ENCODE measurements at places on chromosomes 7 and 10.

GRCh38 chr7:43576241-43576640, 6.7 kb upstream of the STK17A start:
- DNase-seq = no peak
- H3K4me1 ChIP-seq = peaks cover 16% of the 10 kb centered on the region
- H3K27me3 ChIP-seq = no peaks in the 10 kb centered on the region
- H3K36me3 ChIP-seq = no peaks in the 10 kb centered on the region
- H3K4me3 ChIP-seq = no peak overlapping the region

DNA sequence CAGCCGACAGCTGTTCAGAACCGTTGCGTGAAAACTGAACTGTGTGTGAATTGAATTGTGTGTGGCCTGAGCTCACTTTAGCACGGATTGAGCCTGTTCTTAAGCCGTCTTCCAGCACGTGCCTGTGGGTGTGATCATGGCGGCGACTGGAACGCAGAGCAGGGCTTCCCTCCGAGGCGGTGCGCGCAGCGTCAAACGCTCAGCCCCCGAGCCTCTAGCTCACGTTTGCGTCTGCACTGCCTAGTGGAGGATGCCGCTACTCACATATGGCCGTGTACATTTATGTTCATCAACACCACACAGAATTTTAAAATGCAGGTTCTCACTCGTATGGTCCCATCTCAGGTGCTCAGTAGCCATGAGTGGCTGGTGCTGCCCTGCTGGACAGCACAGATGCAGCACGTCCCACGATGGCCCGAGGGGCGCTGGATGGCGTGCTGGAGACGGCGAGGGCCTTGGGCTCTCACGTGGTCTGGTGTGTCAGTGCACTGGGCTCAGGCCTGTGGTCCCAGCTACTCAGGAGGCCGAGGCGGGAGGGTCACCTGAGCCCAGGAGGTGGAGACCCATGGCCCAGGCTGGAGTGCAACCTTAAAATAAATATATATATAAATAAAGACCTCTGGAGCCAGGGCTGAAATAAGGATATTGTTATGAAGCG, 22.0 kb downstream of the SUN1 start:
- H3K4me1 ChIP-seq = no peaks in the 10 kb centered on the region
- H3K27ac ChIP-seq = no peak overlapping the region
- no peak overlapping the region for H3K4me3 ChIP-seq
- H3K36me3 ChIP-seq = peaks cover 67% of the 10 kb centered on the region
- no peaks in the 10 kb centered on the region for H3K27me3 ChIP-seq

DNA sequence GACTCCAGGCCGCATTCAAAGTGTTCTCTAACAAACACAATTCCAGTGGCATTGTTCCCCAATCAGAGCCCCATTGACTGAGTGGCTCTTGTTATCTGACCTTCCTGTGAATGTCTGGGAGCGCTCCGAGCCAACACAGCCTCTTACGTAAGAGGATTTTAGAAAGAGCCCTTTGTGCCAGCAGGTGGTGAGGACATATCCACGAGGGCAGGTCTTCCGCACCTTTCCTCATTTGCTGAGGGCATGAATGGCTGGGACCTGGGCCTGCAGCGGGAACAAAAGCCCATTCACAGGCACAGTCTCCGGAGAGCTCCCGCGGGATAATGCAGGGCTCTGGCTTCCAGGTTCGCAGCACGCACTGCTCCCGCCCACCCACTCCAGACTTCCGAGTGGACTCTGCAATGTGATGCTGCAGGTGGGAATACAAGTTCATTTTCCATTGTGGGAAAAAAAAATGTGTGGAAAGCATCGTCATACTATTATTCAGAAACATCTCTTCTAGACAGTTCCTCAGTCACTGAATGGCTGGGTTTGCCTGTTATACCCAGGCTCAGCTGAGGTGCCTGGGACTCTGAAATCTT, 295.0 kb upstream of the IGFBP3 start:
- DNase-seq = no peak
- no peak overlapping the region for H3K4me3 ChIP-seq
- H3K27ac ChIP-seq = no peak overlapping the region
- H3K4me1 ChIP-seq = no peaks in the 10 kb centered on the region
- no peaks in the 10 kb centered on the region for H3K36me3 ChIP-seq
- H3K27me3 ChIP-seq = no peaks in the 10 kb centered on the region

DNA sequence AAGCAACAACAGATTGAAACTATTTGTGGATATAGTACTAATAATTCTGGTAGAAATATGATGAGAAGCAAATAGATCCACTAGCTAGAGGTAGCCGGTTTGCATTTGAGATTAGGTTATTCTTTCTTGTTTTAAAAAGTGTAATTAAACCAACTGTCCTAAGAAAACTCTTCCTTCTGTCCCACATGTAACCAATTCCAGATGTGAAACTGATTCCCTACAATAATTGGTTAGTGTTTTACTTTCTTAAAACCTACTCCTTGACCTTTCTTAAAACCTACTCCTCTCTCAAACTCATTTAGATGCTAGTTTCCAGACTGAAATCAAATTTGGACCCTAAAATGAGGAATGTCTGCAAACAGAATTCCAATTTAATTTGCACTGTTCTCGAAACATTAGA, 521.5 kb downstream of the SUGCT start:
- DNase-seq = no peak
- H3K4me3 ChIP-seq = no peak overlapping the region
- no peaks in the 10 kb centered on the region for H3K4me1 ChIP-seq
- no peaks in the 10 kb centered on the region for H3K36me3 ChIP-seq
- H3K27ac ChIP-seq = no peak overlapping the region

- H3K27me3 ChIP-seq = peaks cover 13% of the 10 kb centered on the region
- no peak overlapping the region for H3K27ac ChIP-seq
- no peaks in the 10 kb centered on the region for H3K36me3 ChIP-seq
- DNase-seq = no peak
These were observed 4.5 kb downstream of the GPRIN2 start for GRCh38 chr10:46551701-46552525.

All from common myeloid progenitor, CD34-positive (primary cell).